ENCODE measurements at places on chromosomes 4 and X.

DNA sequence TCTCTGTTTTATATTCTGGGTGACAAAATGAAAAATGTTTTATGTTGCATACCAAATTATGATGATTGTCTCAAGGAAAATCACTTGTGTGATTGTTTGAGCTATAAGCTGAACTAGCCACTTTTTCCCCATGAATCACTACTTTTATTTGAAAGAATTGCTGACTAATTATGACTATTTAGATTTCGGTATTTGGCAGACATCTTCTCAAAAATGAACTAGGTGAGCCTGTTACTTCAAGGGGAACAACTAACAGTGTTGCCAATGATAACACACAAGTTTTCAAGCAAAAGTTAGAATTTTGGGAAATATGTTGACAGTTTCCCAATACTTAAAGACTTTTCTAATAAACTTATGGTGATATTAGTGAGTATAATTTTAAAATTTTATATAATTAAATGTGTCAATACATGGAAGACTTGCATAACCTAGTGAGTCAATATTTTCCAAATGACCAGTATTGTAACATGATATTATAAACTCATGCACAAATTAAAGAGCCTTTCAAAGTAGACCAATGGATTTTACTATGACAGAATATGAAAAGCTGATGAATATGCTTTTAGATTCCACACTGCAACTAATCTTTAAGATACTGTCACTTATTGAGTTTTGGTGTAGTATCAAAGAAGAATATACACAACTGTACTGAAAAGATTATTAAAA lies 187.7 kb upstream of the GATB start:
- DNase-seq, result no peak

- no peak for DNase-seq
Observed at GRCh38 chr4:26122690-26123089, 198.1 kb upstream of the RBPJ start.

- no peak for DNase-seq
Observed at GRCh38 chr4:164550989-164551712, 202.8 kb upstream of the SMIM31 start.

DNA sequence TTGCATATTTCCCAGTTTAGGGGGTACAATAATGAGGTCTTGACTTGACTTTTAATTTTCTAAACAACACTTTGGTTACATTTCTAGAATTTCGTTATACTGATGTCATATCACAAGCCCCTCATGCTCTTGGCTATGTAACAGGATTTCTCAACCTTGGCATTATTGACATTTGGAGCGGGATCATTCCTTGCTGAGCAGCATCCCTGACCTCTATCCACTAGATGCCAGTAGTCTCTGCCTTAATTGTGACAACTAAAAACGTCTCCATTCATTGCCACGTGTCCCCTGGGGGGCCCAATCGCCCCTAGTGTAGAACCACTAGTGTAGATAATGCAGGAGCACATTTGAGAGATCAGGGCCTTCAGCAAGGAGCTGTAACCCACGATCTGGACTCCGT lies 234.2 kb upstream of the MID1 start:
- DNase-seq, result no peak

- no peak for DNase-seq
Observed at GRCh38 chr4:184534511-184535391, 60.4 kb upstream of the IRF2 start.

GRCh38 chr4:43835869-43836268 lies 612.7 kb downstream of the KCTD8 start:
- DNase-seq, result no peak

DNA sequence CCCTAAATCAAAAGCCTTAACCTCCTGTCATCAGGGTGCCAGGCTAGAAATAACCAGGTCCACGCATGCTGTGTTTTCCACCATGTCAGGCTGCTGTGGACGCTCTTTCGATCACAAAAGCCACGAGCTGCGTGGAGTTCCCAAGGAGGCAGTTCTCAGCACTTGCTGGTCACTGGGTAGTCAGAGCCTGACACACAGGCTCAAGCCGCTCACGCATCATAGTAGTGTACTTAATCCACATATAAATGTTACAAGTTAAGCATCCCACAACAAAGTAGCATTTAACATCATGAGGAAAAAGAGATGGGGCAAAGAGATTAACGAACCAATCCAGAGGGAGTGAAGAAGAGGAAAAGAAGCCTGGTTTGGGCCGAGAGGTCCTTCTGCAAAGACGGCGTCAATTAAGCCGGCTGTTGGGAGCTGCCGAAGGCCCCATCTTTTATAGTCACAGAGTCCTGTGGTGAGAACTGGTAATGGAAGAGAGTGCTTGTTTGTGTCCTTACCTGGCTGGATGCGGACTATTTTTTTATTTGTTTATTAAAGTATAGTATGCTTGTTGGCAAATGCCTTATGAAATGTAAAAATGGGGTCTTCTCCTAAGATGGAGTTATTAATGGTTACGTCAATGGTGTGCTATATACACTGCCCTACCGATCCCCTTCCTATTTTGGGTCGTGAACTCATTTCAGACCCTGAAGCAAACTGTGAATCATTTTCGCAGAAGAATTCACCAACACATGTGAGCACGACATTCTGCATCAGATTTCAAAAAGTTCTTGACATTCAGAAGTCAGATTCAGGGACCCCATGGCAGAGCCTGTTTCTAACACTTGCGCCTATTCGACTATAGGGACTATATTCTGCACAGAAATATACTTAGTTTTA lies 675 bp downstream of the PRIMPOL start:
- DNase-seq, result no peak

- DNase-seq, result no peak
Observed at GRCh38 chrX:9062641-9063040, 28.7 kb upstream of the FAM9B start.

DNA sequence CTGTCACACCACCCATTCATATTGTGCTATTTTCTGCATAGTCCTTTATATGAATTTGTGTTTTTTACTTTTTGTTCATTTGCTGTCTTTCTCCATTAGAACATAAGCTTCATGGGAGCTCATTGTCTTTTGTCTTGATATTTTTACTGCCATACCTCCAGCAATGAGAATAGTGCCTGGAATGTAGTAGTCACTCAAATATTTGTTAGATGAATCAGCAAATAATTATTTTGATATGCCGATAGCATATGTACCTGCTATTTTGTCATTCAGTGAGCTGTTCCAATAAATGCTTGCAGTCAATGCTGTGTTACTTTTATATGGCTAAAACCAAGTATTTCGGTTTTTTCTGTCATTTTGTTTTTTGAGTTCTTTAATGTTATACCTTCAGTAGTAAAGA lies 43.5 kb upstream of the SLC25A31 start:
- DNase-seq, result no peak

GRCh38 chrX:109475174-109475891 lies 6.6 kb downstream of the GUCY2F start:
- DNase-seq, result no peak

GRCh38 chrX:43527801-43528200 lies 128.3 kb upstream of the MAOA start:
- no peak for DNase-seq

DNA sequence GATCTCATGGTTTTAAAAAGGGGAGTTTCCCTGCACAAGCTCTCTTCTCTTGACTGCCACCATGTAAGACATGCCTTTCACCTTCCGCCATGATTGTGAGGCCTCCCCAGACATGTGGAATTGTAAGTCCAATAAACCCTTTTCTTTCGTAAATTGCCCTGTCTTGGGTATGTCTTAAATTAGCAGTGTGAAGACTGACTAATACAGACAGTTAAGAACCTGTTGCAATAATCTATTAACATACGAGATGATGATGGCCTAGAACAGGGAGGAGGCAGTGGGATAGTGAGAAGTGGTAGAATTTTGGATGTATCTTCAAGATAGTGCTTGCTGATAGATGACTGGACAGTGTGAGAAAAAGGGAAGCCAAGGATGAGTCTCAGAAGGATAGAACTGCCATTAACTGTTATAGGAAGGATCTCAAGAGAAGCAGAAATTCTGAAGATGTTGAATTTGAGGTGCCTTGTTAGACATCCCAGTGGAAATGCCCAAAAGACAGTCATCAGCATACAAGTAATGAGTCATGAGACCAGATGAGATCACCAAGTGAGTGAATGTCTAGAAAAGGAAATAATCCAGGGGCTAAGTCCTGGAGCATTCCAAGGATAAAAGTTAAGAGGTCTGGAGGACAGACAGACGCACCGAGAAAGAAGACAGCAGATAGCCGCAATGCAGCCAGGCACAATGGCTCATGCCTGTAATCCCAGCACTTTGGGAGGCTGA lies 38.8 kb upstream of the UGDH start:
- DNase-seq, result no peak

DNA sequence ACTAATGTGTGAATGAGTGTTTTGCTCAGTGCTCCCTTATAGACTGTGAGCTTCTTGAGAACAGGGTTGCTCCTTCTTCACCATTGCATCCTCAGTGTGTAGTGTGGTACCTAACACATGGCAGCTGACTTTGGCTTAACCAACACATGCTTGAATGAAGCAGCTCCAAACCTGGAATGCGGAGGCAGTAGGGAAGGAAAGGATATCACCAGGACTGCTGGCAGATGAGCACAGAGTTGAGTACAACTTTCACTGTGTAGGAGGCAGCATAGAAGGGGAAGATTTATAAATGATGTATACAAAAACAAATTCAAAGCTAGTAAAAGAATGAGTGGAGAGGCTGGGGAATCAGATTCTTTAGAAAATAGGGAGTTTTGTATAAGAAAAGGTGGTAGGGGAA lies 174.3 kb downstream of the SLIT2 start:
- no peak for DNase-seq

GRCh38 chr4:120720354-120720934 lies 202.1 kb downstream of the PRDM5 start:
- no peak for DNase-seq

- DNase-seq, result no peak
Observed at GRCh38 chr4:48432017-48432416, 51.1 kb upstream of the SLC10A4 start.

GRCh38 chrX:6685489-6685888 lies 150.6 kb upstream of the VCX3A start:
- no peak for DNase-seq

- no peak for DNase-seq
Observed at GRCh38 chr4:151862766-151863165, 102.0 kb upstream of the GATB start.

- DNase-seq, result no peak
Observed at GRCh38 chrX:63961964-63962363, 176.9 kb upstream of the ARHGEF9 start.

DNA sequence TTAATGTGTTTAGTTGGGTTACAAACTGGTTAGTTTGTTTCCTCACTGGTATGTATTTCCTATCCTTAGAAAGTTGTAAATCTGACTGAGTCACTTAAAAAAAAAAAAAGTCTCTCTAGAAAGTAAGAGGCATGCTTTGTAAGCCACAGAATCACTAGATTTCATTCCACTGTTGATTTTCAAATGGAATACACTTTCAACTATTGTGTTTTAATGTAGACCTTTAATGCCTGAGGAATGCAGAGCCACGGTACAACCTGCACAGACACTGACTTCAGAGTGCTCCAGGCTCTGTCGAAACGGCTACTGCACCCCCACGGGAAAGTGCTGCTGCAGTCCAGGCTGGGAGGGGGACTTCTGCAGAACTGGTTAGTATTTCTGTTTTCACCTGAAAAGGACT lies 88.6 kb downstream of the HHIP start:
- DNase-seq, result no peak

DNA sequence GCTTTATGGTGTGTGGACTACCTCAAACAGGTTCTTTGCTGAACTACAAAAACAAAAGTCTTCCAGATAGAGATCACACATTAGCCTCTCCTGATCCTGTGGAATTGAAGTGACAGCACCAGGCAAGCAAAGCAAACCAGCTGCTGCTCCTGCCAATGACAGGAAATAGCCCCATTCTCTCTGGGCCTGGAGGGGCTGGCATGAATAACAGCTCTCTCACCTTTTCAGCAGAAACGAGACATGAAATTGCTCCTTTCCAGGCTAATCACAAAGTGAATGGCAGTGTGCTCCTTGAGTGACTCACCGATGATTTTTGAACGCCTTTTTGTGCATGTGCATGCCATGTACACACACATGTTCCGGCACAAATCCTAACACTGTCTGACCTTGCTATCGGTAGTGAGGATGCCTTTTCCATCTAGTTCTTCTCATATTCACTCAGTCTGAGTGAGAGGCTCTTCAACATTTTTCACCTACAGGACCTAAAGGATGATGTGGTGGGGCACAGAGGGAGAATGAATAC lies 24.4 kb downstream of the MFAP3L start:
- DNase-seq, result no peak

DNA sequence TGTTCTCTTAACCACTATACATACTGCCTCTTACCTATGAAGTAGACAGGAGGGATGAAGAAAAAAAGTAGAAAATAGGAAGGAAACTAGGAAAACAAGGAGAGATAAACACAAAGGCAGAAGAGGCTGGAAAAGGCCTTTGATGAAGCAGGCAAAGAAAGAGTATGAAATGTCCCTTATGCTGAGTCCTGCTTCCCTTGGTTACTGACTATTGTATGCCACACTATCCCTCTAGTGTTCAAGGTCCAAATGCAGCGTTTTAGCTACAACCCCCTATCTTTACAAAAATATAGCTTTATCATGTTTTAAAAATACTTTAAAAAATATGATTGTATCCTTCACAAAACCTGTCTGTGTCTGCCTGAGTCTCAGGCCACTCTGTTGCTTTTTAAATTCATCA lies 233.1 kb downstream of the CAMK2D start:
- no peak for DNase-seq

DNA sequence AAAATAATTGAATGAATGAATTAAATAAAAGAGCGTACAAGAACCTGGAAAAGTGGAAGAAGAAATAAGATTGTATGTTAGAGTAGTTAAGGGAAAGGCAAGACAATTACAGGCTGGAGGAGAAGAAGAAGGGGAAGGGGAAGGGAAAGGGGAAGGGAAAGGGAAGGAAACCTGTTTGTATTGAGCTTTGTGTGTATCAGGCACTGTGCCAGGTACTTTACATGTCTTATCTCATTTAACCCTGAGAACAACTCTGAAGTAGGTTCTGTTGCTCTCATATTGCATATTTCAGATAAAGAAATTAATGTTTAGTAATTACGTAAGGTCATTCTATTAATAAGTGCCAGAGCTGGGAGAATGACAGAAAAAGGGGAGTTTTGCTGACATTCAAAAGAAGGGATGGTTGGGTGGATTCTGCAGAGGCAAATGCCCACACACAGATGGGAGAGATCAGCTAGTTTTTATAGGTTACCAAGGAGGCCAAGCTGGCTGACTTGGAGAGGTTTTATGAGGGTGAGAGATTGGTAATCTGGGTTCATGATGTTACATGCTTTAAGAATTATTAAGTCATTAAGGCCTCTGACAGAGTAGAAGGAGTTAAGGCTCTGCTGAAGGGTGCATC lies 92.3 kb upstream of the LCORL start:
- DNase-seq, result no peak

- no peak for DNase-seq
Observed at GRCh38 chr4:176241703-176242102, 27.3 kb downstream of the ASB5 start.

GRCh38 chr4:114577386-114577785 lies 21.2 kb upstream of the UGT8 start:
- no peak for DNase-seq

GRCh38 chr4:159175085-159175988 lies 72.5 kb downstream of the RAPGEF2 start:
- DNase-seq, result peak; percentile 31

- DNase-seq, result no peak
Observed at GRCh38 chrX:1444561-1445500, 7.9 kb downstream of the ASMTL start.

GRCh38 chrX:14051416-14051815 lies 21.7 kb upstream of the GEMIN8 start:
- no peak for DNase-seq
